ENCODE measurements at places on chromosomes 3 and 15.

- DNase-seq: no peak
These were observed 8.0 kb upstream of the GSK3B start for GRCh38 chr3:120102232-120102631.

GRCh38 chr3:104273046-104273649 lies 1093.6 kb upstream of the ALCAM start:
- DNase-seq: no peak

GRCh38 chr3:184481984-184482671 lies 79.5 kb upstream of the EPHB3 start:
- no peak for DNase-seq

- no peak for DNase-seq
These were observed 177.3 kb downstream of the KLF13 start for GRCh38 chr15:31503758-31504461.

GRCh38 chr3:120765830-120766493 lies 23.4 kb downstream of the GTF2E1 start:
- peak; percentile 9 for DNase-seq

- no peak for DNase-seq
These were observed 7.9 kb downstream of the PLAAT1 start for GRCh38 chr3:193248848-193249468.

DNA sequence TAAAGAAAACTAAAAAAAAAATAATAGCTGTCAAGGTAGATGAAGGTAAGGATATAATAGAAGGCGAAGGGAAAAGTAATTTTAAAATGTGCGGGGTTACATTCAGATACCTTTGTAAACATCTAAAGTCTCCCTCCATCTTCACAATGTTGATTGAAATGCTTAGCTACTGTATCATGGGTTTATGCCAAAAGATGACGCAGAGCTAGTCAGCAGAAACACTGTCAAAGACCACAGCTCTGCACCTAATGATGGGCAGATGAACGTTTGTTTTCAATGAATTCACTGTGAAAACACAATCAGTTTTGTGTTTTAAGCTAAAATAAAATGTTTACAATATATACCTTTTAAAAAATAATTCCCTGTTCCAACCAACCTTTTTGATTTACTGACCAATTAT lies 61.2 kb downstream of the RFTN1 start:
- DNase-seq: no peak

DNA sequence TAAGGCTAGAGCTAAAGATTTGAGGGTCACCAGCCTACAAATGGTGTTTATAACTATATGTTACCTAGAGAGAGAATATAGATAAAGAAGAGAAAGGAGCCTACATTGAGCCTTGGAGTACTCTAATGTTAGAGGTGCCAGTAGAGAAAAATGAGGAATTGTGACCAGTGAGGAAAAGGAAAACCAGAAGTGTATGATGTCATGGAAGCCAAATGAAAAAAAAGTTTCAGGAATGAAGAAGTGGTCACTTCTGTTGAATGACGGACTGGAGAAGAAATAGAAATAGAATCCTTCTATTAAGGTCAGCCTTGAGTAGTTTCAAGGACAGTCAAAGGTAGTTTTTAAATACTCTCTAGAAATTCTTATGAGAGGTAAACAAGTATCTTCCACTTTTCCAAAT lies 51.2 kb upstream of the MLF1 start:
- no peak for DNase-seq

DNA sequence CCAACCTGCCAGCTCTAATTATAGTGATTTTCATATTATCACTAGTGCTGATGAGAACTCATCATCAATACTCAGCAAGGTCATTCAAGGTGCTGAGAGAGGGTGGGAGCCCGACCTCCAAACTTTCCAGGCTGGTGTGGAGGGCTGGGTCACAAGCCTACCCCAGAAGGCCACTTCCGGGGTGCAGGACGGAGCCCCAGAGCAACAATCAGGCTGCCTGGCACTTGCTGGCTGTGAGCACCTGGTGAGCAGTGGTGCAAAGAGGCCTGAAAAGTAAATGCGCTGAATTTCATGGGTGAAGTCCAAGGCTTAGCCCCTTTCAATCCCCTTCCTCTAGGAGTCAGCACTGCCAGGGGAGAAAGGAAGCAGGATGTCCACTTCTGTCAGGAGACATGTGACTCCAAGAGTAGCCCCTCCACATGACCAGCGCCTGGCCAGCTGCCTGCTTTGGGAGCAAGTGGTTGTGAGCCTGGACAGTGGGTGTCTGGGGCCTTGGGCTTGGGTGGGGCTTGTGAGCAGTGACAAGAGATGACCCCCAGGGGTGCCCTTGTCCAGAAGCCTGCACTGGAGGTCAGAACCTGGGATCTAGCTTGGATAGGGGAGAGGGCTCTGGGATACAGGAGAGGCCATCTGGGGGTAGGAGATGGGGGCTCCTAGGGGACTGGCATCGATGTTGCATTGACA lies 165.0 kb upstream of the TLE3 start:
- no peak for DNase-seq

- DNase-seq: no peak
These were observed 170.7 kb downstream of the TIGIT start for GRCh38 chr3:114464548-114464947.

- no peak for DNase-seq
These were observed 231.8 kb upstream of the TPRG1 start for GRCh38 chr3:188939814-188940572.

DNA sequence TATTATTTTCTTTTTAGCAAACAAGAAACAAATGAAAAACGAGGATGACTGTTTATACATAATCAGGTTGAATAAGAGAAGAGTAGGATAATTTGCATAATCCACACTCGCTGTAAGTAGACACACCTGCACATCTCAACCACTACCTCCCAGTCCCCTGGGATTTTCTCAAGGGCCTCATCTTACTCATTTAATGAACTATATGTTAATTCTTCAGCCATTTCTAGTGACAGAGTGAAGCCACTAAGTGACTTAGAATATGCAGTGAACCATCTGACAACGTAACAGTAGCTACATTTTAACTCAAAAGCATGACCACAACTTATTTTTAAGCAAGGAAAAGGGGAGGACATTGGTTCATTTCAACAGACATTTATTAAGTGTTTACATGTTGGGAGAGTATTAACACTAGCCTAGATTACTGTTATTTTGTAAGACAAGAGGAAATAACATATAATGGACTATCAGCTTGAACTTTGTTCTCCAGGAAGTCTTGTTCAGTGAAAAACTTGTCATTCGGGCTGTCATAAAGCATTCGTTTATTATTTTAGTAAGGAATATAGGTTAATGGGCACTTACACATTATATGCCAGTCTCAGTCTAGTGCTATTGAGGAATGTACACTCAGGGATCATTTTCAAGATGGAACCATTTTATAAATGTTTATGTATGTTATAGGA lies 173.0 kb upstream of the ROBO2 start:
- DNase-seq: no peak

- DNase-seq: peak; percentile 27
These were observed 32.2 kb upstream of the LACTB start for GRCh38 chr15:63089260-63090043.

- no peak for DNase-seq
These were observed 573.2 kb upstream of the MDFIC2 start for GRCh38 chr3:70885636-70886035.

DNA sequence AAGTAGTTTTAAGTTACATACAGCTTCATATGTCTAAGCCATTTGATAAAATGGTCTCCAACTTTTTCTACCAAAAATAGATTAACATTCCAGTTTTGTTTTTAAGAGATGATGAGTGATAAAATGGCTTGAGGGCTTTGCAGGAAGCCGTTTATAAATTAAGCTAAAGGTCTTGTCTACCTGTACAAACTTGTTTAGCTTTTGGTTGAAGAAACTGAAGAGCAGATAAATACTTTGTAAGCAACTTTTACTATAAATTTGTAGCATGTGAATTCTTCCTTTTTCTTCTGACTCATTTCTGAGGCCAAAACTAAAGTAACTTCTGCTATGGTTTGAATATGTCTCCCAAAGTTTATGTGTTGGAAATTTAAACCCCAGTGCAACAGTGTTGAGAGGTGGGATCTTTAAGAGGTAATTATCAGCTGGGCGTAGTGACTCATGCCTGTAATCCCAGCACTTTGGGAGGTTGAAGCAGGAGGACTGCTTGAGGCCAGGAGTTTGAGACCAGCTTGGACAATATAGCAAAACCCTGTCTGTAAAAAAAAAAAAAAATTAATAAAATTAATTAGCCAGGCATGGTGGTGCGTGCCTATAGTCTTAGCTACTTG lies 8.2 kb upstream of the NEDD4 start:
- DNase-seq: no peak

GRCh38 chr3:127074900-127075360 lies 92.0 kb downstream of the PLXNA1 start:
- no peak for DNase-seq

- no peak for DNase-seq
These were observed 246.1 kb downstream of the NR2F2 start for GRCh38 chr15:96576596-96576995.

GRCh38 chr3:46981932-46982471 lies 2.5 kb downstream of the NBEAL2 start:
- DNase-seq: no peak

DNA sequence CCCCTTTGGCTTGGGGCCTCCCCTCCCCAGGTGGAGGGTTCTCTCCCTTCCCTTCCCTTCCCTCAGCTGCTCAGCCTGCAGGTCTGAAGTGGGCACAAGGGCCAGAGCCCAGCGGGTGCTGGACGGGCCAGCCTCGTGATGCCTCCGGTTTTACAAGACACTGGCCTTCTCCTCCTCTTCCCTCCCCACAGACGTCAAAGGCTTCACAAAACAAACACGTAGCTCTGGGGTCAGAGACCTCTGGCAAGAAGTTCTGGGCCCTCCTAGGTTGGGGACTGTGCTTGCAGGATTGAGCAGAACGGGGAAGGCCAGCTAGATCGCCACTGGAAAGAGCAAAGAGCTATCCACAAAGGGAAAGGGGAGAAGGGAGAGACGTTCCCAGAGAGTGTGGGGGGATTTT lies 81.4 kb upstream of the TPM1 start:
- no peak for DNase-seq

GRCh38 chr15:80856809-80857377 lies 77.7 kb downstream of the CEMIP start:
- peak; percentile 67 for DNase-seq

DNA sequence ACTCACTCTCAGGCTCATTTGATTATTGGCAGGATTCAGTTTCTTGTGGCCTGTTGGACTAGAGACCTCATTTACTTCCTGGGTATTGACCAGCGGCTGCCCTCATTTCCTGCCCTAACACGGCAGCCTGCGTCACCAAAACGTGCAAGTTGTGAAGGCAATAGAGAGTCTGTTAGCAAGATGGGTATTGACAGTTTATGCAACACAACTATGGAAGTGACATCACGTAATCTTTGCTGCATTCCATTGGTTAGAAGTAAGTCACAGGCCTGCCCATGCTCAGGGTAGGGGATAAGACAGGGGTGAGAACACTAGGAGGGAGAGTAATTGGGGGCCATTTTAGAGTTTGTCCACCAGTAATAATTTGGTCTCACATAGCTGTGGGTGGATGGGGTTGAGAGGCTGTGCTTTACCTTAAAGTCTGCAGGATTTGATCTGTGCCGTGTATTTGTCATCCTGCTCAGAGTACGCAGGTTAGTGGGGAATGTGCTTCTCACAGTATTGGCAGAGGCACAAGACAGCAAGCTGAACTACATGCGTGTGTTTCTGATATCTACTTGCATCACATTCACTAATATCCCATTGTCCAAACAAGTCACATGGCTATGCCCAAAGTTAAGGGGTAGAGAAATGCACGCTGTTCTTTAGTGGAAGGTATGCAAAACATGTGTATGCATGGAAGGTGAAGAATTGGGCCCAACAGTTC lies 83.3 kb downstream of the EDEM1 start:
- no peak for DNase-seq
